Aortic smooth muscle cell (primary cell): ENCODE measurements at places on chromosomes 16 and 17. TPM values are rescaled to one million over a fixed set of nuclear protein-coding genes. Genes with fewer than 3 reads are reported as not detected.

The GFAP gene
- 0.44 TPM in 1 of 2 replicates, not detected in the other for total RNA-seq

The RNF43 gene
- total RNA-seq: not detected in 2 replicates

The GAS2L2 gene
- not detected in 2 replicates for total RNA-seq

The KRTAP3-2 gene
- total RNA-seq: not detected in 2 replicates

The CCL7 gene
- 0.19 TPM in 1 of 2 replicates, not detected in the other for total RNA-seq

The HSPB9 gene
- not detected in 2 replicates for total RNA-seq
